ENCODE measurements at places on chromosomes 2 and 18.

DNA sequence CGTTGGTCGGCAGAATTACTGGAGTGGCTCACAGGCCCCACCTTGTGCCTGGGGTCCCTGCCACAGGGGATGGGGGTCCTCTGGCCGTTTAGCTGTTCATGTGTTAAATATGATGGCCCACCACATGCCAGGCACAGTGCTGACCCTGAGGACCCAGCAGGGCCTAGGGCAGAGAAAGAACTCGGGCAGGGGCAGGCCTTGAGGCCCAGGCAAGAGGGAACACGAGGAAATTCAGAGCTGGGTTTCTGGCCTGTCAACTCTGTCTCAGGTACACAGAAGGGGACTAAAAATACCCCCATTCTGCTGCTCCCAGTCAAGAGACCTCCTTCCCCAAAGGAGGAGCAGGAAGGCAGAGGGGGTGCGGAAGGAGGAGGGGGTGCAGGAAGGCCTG is 66.2 kb downstream of the DNMT3A start:
- DNase-seq = no peak

- no peak for DNase-seq
Observed at GRCh38 chr2:8581234-8581561, 100.7 kb upstream of the ID2 start.

DNA sequence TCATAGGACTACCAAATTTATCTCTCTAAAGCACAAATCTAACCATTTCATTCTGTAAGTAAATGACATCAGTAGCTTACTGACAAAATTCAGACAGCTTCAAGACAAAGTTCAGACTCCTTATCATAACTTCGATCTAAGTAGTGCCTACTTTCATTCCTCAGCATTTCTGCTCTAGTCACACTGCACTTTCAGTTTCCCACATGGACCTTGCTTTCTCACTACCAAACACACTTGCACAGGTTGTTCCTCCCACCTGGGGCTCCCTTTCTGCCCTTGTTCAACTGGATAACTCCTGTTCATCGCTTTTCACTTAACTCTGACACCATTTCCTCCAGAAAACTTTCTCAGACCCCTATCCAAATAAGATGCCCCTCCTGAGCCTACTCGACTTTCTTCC is 22.1 kb upstream of the CCDC150 start:
- DNase-seq = no peak

DNA sequence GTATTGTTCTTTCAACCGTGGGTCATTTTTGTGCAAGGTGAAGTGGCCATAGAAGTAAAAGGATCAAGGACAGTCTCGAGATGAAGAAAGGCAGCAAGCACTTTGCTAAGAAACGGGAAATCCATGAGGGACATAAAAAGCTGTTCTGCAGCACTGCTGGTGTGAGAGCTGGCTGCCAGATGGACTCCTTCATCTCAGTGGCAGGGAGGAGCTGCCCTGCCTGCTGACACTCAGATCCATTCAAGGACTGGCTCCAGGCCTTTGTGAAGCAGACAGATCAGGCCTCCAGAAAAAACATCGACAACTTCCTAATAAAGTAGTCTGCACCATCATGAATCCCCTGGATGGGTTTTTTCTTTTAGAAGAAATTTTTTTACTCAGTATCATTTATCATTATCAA is 29.5 kb downstream of the RMC1 start:
- no peak for DNase-seq

- DNase-seq = no peak
Observed at GRCh38 chr2:86275384-86275799, 62.0 kb downstream of the REEP1 start.

DNA sequence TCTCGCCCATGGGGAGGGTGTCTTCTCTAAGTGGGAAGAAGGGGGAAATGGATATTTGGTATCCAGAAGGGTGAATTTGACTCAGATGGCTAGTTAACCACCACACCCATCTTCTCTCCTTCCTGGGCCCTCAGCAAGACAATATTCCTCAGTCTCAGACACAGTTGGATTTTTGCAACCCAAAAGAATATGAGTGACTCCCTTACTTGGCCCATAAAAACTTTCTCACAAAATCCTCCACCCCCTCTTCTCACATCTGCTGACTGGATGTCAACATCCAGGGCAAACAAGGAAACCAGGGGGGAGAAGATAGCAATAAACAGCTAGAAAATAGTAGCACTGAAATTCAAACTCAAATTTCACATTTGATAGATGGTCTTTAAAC is 35.3 kb upstream of the GCC2 start:
- no peak for DNase-seq

GRCh38 chr2:236964291-236964690 is 121.4 kb upstream of the COPS8 start:
- no peak for DNase-seq

DNA sequence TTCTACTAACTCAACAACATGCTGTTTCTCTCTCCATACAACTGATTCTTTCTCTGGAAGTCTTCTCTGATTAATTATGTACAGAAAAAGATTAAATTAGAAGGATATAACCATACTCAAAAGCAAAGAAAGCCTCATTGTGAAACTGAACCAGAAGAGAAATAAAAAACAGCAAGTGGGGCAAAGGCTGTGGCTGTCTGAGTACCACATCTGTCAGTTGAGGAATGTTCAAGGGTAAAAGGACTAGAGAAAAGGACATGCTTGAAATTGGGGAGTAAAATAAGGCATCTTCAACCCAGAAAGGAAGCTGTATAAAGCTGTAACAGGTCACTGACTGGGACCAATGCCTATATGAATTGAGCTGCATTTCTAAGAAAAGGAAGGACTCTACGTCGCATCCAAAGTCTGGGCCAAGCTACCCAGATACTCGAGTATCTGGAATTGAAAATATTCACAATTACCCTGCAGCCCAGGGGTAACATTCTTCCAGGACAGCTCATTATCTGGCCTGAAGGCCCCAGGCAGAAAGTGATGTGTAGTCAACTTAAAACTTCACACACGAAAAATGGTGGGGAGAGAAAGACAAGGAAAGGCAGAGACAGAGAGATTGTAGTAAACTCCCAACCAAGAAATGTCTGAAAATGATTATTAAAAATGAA is 356.0 kb upstream of the GALNT5 start:
- DNase-seq = no peak

- DNase-seq = peak; percentile 69
Observed at GRCh38 chr2:236078297-236079255, 89.6 kb downstream of the GBX2 start.

DNA sequence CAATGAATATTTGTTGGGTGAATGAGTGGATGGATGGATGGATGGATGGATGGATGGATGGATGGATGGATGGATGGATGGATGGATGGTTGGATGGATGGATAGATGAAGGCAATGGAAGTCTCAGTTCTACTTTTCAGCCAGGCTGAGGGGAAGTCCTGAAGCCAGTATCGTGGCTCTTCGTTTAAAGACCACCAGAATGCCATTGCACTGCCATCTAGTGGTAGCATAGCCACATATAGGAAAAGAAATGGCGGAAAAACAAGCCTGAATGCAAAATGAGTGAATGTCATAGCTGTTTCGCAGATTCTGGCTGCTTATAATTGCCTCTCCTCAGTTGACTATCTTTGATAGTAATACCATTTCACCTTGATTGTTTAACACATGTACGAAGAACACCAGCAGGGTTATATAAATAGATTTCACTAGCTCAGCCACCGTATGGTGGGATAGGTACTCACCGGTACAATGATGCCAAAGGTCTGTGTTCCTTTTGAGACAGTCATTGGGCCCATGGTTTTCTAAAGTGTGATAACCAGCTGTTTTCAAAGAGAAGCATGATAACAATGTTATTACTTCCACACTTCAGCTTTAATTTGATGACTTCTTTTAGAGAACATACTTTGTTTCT is 62.3 kb upstream of the GREB1L start:
- peak; percentile 25 for DNase-seq

DNA sequence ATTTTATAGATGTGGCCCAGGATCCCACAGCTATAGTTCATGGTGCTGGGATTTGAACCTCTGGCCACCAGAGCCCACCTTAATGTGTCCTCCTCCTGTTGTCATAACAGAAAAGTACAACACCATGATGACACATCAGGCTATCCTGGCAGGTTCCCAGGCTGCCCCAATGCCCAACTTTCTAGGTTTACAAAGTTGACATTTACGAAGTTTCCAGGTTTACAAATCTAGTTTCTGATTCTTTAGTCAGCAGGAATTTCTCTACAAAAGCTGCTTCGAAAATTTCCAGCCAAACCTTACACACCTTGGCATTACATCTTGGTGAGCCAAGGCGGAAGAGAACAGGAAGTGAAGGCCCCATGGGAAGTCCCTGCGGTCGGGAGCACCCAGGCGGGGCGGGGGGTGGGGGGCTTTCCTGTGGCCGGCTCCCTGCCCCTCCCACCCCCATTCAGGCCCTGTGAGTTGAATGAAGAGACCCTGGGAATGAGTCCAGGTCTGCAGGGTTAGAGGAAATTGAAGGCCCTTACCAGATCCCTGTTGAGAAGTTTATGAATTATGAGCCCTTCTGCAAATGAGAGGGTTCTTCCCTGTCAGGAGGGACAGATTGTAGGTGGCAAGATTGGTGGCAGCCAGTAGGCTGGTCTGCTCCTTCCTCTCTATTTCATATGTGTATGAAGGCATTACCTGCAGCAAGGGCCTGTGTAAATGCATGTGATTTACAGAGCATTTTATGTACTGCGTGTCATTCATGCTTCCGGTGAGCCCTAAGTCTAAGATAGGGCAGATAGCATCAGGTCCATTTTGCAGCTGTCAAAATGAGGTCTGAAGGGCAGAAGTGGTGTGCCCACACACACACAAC is 11.1 kb upstream of the IL1RN start:
- no peak for DNase-seq

GRCh38 chr18:39751161-39751560 is 2185.6 kb upstream of the CELF4 start:
- no peak for DNase-seq
